ENCODE measurements at places on chromosomes 6 and 20.

GRCh38 chr20:32190616-32191415 is 16.7 kb downstream of the PLAGL2 start:
- DNase-seq = no peak

GRCh38 chr6:127129251-127129650 is 10.8 kb downstream of the RSPO3 start:
- no peak for DNase-seq

DNA sequence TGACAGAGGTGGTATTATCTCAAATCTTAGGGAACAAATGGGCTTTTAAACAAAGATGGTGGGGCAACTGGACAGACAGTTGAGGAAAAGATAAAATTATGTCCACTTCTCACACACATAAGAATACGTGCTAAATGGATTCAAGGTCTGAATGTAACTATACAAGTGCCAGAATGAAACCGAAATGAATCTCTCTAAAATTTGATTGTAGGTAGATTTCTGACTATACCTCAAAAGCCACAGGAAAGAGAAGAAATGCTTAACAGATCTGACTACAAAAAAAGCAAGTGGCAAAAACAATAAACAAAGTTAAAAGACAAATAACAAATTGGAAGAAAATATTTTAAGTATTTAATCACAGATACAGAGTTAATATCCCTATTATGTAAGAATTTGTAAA is 182.7 kb upstream of the OLIG3 start:
- no peak for DNase-seq

DNA sequence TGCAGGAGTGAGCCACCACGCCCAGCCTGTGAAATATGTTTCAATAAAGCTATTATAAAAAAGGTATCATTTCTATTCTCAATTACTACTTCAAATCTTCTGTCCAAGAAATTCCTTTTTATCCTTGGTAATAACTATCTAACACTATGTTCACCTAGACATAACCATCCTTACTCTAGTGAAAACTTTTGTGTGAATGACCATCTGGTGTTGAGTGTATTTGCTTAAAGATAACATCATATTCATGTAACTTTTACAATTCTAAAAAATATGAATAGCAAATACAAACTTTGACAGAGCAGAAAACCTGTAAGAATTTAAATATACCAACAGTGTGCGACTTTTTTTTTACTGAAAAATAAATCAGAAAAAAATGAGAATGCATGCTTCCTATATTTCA is 96.9 kb downstream of the MAP3K5 start:
- no peak for DNase-seq

- DNase-seq = peak; percentile 90
Measured at GRCh38 chr6:148868314-148868713, 121.5 kb downstream of the UST start.

DNA sequence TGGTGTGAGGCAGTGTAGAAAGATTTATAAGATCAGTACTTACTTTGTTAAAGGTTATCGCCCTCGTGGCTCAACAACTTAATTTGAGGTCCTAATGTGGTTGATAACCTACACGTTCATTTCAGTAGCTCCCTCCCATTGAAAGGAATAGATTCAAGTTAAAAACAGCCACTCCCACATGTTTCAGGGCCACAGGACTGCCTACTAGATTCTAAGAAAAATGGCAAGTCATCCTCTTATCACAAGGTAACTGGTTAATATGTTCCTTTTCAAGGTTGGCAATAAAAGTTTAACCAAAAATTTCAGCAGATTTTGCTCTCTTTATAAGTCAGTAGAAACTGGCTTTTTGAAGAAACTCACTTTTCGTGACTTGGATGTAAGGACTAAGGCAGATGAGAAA is 17.1 kb downstream of the GSTA2 start:
- no peak for DNase-seq

DNA sequence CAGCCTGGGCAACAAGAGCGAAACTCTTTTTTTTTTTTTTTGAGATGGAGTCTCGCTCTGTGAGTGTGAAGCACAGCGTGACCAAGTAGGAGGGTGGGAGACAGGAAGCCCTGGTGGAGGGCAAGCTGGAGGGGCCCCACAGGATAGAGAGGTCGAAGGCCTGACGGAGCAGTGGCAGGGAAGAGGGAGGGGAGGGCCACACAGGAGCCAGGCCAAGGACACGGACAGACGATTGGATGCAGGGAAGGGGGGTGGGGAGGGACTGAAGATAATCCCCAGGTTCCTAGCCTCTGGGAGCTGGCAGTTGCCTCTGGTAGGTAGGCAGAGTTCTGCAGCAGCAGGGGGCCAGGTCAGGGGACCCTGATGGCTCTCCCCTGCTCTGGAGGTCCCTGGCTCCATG is 10.8 kb upstream of the GUCA1A start:
- DNase-seq = no peak

DNA sequence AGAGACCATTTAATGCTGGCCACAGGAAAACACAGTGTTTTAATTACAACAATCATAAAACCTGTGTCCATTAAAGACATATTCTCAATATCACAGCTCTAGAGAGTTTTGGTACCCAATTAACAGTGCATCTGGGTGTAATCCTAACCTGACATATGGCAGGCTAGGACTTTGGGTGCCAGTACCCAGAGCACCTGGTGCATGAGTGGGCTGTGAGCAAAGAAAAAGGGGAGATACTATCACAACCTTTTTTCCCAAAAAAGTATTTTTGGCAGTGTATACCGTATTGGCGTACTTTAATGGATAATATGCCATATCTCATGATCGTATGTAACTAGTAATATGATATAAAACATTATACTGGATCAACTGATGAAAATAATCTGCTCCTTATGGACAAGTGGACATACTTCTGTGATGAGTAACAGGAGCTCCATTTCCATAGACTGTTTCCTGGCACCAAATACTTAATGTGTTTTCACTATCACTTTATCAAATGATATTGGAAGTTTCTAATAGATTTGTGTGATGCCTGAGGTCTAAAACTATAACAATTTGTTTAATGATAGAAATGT is 91.7 kb downstream of the COL19A1 start:
- peak; percentile 45 for DNase-seq

- no peak for DNase-seq
Measured at GRCh38 chr20:38346247-38346651, at the start of gene LBP. LBP (plus strand) TSS chr20:38346482; CDS start chr20:38346517, 35 bp downstream.

DNA sequence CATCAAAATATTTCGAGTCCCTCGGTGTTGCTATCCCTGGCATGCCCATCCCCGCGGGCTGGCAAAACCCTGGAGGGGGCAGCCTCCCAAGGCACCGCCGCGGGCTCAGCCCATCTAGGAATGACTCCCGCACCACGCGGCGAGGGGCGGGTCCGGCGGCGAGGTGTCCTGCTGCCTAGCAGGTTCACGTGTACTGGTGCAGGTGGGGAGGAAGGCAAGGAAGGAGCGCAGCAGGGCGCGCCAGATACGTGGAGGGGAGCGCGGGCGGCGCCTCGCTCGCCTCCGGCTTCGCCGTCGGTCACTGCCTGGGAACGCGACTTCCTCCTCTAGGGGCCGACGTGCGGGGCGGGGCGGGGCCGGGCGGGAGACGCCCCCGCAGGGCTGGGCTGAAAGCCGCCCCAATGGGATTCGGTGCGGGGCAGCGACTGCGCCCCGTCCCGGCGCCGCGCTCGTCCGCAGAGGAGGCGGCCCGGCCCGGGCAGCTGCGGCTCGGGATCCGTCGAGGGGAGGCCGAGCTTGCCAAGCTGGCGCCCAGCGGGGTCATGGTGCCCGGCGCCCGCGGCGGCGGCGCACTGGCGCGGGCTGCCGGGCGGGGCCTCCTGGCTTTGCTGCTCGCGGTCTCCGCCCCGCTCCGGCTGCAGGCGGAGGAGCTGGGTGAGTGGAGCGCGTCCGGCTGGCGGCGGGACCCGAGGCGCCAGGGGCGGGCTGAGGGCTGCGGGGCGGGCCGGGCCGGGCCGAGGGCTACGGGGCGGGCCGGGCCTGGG is at the start of gene DCBLD1:
Gene DCBLD1, plus strand, starts transcription at position 435 of the 764 bp plus-strand sequence. Its CDS starts 108 bp downstream, at position 543.
- peak; percentile 89 for DNase-seq

DNA sequence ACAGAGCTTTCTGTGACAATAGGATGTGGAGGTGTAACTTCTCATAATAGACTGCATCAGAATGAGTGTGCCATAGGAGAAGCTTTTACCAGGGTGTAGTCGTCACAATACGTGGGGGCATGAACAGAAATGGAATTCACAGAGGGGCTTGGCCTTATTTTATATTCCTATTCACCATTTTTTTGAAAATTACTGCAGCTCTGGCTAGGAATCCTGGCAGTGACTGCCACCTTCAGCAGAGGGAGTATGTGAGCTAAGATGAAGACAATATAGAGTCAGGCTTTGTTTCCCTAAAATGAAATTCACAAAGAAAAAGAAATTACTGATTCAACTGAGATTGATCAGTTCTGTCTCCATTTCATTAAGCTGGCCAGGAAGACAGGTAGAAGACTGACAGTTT is 13.9 kb downstream of the TOMM6 start:
- peak; percentile 60 for DNase-seq

DNA sequence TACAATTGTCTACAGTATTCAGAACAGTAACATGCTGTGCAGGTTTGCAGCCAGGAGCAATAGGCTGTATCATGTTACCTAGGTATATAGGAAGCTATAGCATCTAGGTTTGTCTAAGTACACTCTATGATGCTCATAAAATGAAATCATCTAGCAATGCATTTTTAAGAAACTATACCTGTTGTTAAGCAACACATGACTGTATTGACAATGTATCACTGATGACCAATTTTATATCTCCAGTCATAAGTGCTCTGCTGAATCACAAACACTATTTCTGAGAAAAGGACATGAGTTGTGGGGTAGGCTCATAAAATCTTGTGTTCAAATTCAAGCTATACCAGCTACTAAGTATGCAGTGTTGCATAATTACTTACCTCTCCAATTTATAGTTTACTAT is 501.3 kb downstream of the CD109 start:
- no peak for DNase-seq

- DNase-seq = peak; percentile 89
Measured at GRCh38 chr20:7841971-7842310, 98.3 kb downstream of the HAO1 start.

DNA sequence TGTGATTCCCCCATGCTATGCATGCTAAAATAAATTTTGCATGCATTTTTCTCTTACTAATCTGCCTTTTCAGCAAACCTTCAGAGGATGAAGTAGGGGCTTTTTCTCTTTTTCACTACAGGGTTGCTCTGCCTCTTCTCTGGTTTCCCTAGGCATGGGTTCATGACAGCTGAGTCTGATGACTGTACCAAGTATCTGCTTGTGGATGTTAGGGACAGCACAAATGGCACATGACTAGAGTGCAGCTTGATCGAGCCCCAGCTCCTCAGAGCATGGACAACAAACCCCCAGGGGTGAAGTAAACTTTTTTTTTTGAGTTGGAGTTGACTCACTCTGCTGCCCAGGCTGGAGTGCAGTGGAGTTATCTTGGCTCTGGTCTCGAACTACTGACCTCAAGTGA is 57.1 kb upstream of the GCM1 start:
- DNase-seq = no peak

GRCh38 chr20:10231290-10231689 is 12.7 kb downstream of the SNAP25 start:
- DNase-seq = no peak

GRCh38 chr6:5080574-5080973 is 4.6 kb upstream of the PPP1R3G start:
- peak; percentile 16 for DNase-seq

GRCh38 chr6:27263886-27264285 is 16.4 kb downstream of the PRSS16 start:
- no peak for DNase-seq

GRCh38 chr6:25008707-25009392 is 73.1 kb upstream of the RIPOR2 start:
- no peak for DNase-seq

- DNase-seq = no peak
Measured at GRCh38 chr6:132390017-132390416, 11.3 kb downstream of the MOXD1 start.

DNA sequence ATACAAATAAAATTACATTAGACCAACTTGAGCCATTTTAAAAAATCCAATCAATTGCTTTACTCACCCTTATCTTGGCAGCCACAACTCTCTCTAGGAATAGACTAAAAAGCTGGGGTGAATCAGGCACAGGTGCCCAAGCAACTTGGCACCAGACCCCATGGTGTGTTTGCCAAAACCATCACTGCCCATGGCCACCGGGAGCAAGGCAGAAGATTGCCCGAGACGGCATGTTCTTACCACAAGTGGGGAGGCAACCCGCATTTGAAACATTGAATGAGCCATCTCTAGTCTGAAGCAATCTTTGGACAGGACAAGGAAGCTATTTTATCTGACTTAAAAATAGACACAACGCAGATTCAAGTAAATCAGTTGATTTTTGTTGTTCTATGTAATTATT is 69.0 kb downstream of the SMLR1 start:
- no peak for DNase-seq

DNA sequence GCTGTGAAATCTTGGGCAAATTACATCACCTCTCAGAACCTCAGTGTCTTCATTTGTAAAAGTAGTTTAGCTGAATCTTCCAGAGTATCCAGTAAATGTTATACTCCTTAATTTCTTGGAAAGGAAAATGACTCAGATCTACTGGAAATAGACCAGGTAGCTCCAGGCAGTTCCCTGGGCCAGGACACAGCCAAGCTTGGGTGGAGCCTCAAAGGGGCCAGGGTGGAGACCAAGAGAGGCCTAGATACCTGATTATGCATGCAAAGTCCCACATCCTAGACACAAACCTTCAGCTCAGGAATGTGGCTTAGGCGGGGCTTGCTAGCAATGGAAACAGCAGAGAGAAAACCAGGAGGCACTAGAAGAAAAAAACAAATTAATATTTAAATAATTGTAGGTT is 272.8 kb downstream of the MAFB start:
- DNase-seq = peak; percentile 1

- peak; percentile 59 for DNase-seq
Measured at GRCh38 chr6:153595903-153596302, 443.1 kb upstream of the OPRM1 start.

DNA sequence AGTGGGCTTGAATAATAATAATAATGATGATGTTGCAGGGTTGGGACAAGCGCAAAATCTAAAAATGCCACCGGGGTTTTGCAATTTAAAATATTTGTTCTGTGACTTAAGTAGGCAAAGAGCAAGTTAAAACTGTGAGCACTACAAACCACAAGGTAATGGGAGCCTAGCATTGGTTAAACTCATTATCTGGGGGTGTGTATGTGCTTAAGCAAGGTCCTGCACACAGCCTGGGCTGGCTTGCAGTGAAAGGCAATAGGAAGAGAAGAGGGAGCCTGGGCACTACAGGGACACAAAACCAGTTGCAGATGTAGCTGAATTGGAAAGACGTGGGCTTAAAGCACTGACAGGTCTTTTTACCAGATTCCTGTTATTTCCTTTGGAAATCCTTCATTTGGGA is 11.7 kb downstream of the SIM1 start:
- DNase-seq = no peak

GRCh38 chr6:9711365-9711764 is 703.5 kb downstream of the TFAP2A start:
- DNase-seq = no peak

DNA sequence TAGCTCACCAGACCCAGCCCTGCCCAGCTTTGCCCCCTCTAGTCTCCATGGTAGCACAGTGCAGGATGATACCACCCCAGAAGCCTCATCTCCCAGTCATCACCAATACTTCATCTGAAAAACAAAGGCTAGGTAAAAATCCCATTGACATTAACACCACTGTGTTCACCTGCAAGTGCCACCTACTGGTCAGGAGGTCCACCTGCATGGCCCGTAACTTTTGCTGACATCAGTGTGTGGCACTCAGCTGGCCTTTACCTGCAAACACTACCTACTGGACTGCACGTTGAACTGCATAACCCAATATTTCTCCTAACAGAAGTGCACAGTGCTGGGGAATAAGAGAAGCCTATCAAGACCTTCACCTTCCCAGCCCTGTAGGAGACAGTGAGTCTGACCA is 234.7 kb upstream of the ADGRB3 start:
- DNase-seq = no peak
